ENCODE measurements at places on chromosomes 4 and X. TPM values are rescaled to one million over a fixed set of nuclear protein-coding genes. Genes with fewer than 3 reads are reported as not detected.

- no peaks in the 10 kb centered on the region for H3K27me3 ChIP-seq
- DNase-seq, result no peak
- no peak overlapping the region for H3K27ac ChIP-seq
- H3K36me3 ChIP-seq, result no peaks in the 10 kb centered on the region
- H3K4me1 ChIP-seq, result no peaks in the 10 kb centered on the region
These were observed 27.0 kb downstream of the PROM1 start for GRCh38 chr4:16056681-16057385.

ADGRL3 gene
- not detected for total RNA-seq

COL25A1 gene
- not detected for total RNA-seq

ELF4 gene
- 35.1 TPM for total RNA-seq

DNA sequence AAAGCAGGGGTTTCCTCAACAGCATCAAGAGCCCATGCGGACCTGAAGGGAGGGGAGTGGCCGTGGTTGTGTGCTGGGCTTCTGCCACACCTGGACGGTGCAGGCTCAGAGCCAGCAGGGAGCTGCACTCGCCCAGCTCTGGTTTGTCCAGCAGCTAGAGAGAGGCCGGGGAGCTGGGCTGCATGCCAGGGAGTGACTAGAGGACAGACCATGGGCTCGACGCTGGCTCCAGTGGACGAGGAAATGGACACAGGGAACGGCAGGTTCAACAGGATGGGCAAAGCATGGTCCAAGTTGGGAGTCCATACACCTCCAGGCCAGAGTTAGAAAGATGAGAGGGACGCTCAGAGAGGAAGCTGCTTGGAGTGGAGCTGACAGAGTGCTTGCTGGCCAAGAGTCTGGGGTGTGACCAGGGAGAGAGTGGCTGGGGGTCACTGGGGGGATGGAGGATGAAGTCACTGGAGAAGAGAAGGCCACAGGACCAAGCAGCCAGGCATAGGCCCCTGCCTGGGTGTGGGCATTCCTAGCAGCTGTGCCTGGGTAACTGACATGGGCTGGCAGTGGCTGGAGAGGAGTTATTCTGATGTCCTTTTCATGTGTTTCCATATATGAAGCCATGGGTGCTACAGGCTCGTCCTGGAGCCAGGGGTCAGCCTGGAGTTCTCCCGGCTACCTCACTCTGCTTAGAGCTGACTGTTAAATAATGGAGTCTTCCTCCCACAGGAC lies 42.8 kb downstream of the HTT-AS start:
- no peak overlapping the region for H3K4me3 ChIP-seq
- no peak for DNase-seq
- H3K4me1 ChIP-seq, result no peaks in the 10 kb centered on the region
- no peaks in the 10 kb centered on the region for H3K27me3 ChIP-seq
- H3K36me3 ChIP-seq, result no peaks in the 10 kb centered on the region

- no peaks in the 10 kb centered on the region for H3K4me1 ChIP-seq
- DNase-seq, result no peak
- no peak overlapping the region for H3K27ac ChIP-seq
- H3K4me3 ChIP-seq, result no peak overlapping the region
- H3K27me3 ChIP-seq, result no peaks in the 10 kb centered on the region
These were observed 63.9 kb downstream of the WFS1 start for GRCh38 chr4:6333301-6334202.

DNA sequence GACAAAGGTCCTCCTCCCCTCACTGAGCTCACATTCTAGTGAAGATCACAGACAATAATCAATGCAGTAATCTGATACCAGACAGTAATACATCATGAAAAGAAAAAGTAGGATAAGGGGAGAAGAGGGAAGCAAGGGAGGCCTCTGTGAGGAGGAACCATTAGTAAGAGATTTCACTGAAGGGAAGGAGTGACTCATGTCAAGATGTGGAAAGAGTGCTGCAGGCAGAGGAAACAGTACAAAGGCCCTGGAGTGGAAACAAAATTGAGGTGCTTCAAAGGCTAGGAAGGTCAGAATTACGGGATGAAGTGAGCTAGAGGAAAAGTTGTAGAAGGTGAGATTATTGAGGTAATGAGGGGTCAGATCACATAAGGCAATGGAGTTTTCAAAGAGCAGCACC lies 38.1 kb downstream of the LAMTOR3 start:
- DNase-seq, result no peak
- peak overlapping the region; percentile 58 for H3K27ac ChIP-seq
- H3K4me3 ChIP-seq, result no peak overlapping the region
- peaks cover 42% of the 10 kb centered on the region for H3K4me1 ChIP-seq
- no peaks in the 10 kb centered on the region for H3K27me3 ChIP-seq

DNA sequence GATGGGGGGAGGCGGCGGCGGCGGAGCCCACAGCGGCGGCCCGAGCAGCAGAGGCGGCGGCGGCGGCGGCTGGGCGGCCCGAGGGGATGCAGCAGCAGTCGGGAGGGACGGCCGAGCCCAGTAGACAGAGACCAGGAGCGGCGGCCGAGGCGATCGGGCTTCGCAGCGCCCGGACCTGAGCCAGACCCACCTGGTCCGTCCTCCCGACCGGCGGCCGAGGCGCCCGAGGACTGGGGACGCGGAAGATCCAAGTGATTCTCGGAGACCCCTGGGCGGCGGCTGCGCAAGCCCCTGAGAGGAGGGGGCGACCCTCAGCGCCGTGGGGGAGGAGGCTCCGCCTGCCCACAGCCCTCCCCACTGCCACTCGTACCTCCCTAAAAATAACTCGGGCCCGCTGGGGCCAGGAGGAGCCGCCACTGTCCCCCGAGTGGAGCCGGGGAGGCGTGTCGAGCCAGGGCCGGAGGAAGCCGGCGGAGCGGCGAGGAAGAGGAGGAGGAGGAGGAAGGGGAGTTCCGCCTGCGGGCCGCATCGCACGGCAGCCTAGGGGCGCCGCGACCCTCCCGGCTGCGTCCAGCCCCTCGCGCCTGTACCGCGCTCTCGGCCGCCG lies 608 bp downstream of the RAPGEF2 start:
- peaks cover 14% of the 10 kb centered on the region for H3K4me1 ChIP-seq
- H3K27ac ChIP-seq, result peak overlapping the region; percentile 76
- no peaks in the 10 kb centered on the region for H3K36me3 ChIP-seq
- DNase-seq, result no peak
- H3K4me3 ChIP-seq, result peak overlapping the region; percentile 87

DNA sequence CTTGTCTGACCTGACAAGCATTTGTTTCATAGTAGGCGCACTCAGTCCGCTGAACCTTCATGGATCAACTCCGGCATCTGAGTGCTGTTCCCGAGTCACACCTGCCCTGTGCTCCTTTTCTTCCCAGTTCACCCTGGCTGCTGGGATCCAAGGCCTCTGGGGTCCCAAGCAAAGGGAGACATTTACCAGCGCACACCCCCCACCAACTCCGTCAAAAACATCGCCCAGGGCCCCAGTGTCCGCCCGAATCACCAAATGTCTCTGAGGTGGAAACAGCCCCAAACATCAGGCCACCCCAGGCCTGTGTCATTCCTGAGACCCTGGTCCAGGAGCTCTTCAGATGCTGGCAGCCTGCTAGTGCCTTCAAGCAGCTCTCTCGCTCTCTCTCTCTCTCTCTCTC lies 5.1 kb downstream of the BLOC1S4 start:
- no peak overlapping the region for H3K27ac ChIP-seq
- H3K27me3 ChIP-seq, result no peaks in the 10 kb centered on the region
- no peak for DNase-seq
- H3K4me1 ChIP-seq, result peaks cover 7% of the 10 kb centered on the region

- H3K27me3 ChIP-seq, result no peaks in the 10 kb centered on the region
- H3K4me1 ChIP-seq, result no peaks in the 10 kb centered on the region
- H3K27ac ChIP-seq, result no peak overlapping the region
- no peak overlapping the region for H3K4me3 ChIP-seq
- DNase-seq, result no peak
- H3K36me3 ChIP-seq, result no peaks in the 10 kb centered on the region
These were observed 28.0 kb upstream of the BANK1 start for GRCh38 chr4:101762534-101762933.

GRCh38 chr4:170464614-170465197 lies 374.9 kb upstream of the AADAT start:
- no peak overlapping the region for H3K4me3 ChIP-seq
- H3K27ac ChIP-seq, result no peak overlapping the region
- no peaks in the 10 kb centered on the region for H3K27me3 ChIP-seq
- no peak for DNase-seq
- H3K36me3 ChIP-seq, result no peaks in the 10 kb centered on the region

DNA sequence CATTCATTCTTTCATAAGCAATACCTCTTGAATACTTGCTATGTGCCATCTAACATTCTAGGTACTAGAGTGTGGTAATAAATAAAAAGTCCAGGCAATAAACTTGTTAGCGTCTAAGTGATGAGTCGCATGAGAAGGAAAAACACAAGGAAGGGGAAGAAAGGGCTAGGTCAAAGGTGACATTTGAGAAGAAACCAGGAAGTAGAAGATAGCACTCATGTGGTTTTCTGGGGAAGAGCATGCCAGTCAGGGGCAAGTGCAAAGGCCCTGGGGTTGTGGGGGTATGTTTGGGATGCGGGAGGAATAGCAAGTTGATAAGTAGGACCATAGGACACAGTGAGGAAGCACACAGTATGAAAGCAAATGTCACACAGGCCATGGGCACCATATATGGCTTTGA lies 157.0 kb downstream of the TSPAN5 start:
- no peak overlapping the region for H3K27ac ChIP-seq
- no peaks in the 10 kb centered on the region for H3K36me3 ChIP-seq
- no peak for DNase-seq
- no peaks in the 10 kb centered on the region for H3K27me3 ChIP-seq
- no peaks in the 10 kb centered on the region for H3K4me1 ChIP-seq

GRCh38 chr4:55351824-55352223 lies 5.8 kb downstream of the SRD5A3 start:
- no peaks in the 10 kb centered on the region for H3K36me3 ChIP-seq
- H3K4me3 ChIP-seq, result no peak overlapping the region
- no peaks in the 10 kb centered on the region for H3K27me3 ChIP-seq
- H3K4me1 ChIP-seq, result no peaks in the 10 kb centered on the region
- no peak for DNase-seq

- no peaks in the 10 kb centered on the region for H3K36me3 ChIP-seq
- no peak overlapping the region for H3K4me3 ChIP-seq
- no peaks in the 10 kb centered on the region for H3K27me3 ChIP-seq
- DNase-seq, result no peak
- H3K4me1 ChIP-seq, result peaks cover 8% of the 10 kb centered on the region
These were observed 44.9 kb downstream of the TIGD4 start for GRCh38 chr4:152734699-152735050.

PDGFRA gene
- total RNA-seq, result 0.40 TPM

CFAP299 gene
- not detected for total RNA-seq

- no peak overlapping the region for H3K27ac ChIP-seq
- no peaks in the 10 kb centered on the region for H3K4me1 ChIP-seq
- H3K27me3 ChIP-seq, result no peaks in the 10 kb centered on the region
- no peak for DNase-seq
- H3K4me3 ChIP-seq, result no peak overlapping the region
- no peaks in the 10 kb centered on the region for H3K36me3 ChIP-seq
These were observed 9.4 kb upstream of the CPLX1 start for GRCh38 chr4:835148-836002.

DNA sequence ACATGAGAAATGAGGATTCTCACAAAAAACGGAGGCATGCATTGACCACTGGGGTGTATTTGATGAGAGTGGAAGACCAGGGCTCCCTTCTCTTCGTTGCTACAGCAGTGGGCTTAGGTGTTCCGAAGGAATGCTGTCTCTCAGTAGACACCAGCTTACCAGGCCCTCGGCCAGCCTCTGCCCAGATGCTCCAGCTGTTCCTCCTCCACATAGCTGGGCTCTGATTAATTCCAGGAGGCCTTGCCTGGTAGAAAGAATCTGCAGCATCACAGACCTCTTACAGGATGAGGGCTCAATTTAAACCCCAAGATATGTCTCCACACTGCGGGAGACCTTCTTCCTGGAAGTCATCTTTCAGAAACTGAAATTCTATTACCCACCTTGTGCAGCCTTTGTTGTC lies 346.6 kb upstream of the TENM3 start:
- no peak for DNase-seq
- no peak overlapping the region for H3K4me3 ChIP-seq
- no peaks in the 10 kb centered on the region for H3K36me3 ChIP-seq
- no peaks in the 10 kb centered on the region for H3K4me1 ChIP-seq

DNA sequence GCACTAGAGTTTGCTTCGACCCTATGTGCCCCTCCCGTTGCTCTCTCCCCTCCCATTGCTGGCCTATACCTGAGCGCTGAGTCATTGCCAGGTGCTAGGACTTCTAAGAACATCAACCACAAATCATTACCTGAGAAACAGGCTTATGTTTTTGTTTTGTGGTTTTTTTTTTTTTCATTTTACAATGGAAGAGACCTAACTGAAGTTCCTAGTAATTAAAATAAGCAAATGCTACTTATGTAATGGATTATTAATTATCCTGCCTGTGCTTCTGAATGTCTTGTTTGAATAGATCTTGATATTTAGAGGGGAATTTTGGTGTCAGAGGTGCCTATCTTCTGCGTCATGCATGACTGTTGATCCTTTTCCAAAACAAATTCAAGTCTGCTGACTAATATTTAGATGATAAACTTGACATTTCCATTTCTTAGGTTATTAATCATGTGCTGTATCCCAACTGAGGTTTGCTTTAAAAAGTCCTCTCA lies 275.4 kb upstream of the CPEB2 start:
- DNase-seq, result no peak
- no peaks in the 10 kb centered on the region for H3K27me3 ChIP-seq
- H3K4me1 ChIP-seq, result no peaks in the 10 kb centered on the region
- H3K4me3 ChIP-seq, result no peak overlapping the region
- no peak overlapping the region for H3K27ac ChIP-seq

Data from GM12878 (cell line).